ENCODE measurements at places on chromosomes 2 and 18.

DNA sequence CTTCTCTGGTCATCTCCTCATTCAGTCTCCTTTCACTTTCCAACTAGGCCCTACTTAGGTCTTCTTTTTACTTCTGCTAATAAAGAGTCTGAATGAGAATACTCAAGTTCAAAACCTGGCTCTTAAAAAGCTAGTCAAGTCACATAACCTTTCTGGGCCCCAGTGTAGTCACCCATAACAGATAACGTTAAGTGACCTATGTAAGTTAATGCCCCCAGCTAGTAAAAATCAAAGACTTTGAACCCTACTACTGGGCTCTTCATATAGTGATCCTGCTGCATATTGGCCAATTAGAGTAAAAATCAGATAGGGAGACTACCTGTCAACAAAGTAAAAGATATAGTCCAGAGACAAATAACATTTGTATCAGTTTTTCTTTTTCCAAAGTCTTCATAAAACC, 17.7 kb downstream of the ARL5A start:
- DNase-seq, result no peak

GRCh38 chr2:218187296-218188015, 20.7 kb upstream of the CXCR1 start:
- no peak for DNase-seq

- no peak for DNase-seq
Measured at GRCh38 chr2:171794918-171795317, 99.1 kb downstream of the SLC25A12 start.

DNA sequence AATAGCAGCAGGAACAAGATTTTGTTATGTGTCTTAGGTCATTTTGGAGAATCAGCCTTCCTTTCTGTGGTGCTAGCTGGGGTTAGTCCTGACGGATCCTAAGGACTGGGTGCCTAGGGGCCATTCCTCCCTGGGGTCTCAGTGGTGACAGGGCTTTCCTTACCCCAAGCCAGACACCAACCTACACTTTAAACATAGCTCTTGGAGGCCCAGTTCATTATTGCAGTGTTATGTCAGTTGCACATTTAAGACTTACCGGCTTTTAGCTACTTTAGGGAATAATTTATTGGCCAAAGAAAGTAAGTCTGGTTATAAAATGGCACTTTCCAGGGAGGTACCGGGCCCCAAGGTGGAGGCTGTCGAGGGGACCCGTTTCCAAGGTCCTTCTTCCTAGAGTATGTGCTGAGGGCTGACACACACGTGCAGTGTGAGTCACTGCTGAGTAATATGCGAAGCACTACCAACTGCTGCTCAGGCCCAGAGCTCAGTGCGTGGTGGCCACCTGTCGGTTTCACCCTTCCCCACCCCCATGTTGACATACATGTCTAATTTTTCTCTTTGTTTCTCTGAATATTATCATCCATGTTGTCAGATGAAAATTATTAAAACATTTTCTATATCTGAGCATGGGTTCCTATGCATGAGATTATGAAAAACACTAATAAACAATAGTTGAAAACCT, 37.0 kb upstream of the GRHL1 start:
- DNase-seq, result peak; percentile 16

DNA sequence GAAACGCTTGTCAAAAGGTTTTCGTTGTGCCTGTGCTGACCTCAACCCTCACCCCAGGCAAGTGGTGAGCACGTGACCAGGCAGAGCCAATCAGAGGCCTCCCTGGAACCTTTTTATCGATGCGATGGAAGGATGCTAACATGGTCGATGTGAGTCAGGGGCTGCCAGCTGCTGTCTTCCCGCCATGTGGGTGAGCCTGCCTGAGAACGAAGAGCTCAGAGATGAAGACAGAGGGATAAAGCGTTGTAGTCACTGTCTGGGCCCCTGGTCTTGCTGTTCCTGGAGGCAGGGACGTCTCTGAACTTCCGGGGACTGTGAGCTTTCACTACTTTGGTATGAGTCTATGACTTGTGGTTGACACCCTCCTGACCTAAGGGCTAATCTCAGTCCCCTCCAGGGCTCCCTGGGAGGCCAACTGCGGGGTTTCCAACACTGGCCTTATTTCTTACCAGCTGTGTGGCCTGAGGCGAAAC, 18.6 kb downstream of the DNMT3A start:
- peak; percentile 59 for DNase-seq

GRCh38 chr2:190537765-190538164, 3.2 kb upstream of the NEMP2 start:
- DNase-seq, result no peak

DNA sequence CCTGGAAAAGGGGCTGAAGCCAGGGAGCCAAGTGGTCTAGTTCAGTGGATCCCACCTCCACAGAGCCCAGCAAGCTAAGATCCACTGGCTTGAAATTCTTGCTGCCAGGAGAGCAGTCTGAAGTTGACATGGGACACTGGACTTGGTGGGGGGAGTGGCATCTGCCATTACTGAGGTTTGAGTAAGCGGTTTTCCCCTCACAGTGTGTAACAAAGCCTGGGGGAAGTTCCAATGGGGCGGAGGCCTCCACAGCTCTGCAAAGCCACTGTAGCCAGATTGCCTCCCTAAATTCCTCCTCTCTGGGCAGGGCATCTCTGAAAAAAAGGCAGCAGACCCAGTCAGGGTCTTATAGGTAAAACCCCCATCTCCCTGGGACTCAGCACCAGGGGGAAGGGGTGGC, 144.4 kb downstream of the PTPRM start:
- DNase-seq, result no peak

DNA sequence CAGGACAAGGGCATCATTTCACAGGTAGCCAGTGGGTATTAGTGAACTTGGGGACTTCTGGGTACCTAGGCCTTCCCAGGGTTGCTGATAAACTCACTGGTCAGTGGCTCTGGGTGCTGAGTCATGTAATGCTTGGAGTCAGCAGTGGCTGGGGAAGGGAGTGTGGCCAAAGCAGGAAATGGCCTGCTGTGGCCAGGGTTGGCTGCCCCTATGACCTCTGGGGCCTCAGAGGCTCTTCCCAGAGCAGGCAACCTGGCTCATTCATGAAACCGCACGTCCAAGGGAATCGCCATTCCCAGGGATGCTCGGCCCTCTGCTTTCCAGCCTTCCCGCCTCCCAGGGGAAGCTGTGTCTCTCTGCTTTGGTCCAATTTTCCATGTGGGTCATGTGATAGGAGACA, 294.9 kb downstream of the DYSF start:
- DNase-seq, result no peak

DNA sequence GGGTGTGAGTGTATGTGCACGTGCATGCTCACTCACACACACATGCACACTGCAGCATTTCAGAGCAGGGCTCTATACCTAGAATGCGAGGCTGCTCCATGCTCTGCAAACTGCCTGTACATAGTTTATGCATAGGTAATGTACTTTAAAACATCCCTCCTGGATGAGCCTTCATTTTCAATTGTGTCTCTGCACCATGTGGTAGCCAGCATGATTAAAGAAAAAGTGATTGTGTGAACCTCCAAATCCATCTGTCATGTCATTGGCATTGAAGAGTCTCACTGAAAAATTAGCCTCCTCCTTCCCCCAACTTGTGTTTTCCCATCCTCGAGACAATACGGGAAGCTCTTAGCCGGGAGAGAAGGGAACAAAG, 120.9 kb upstream of the SPATS2L start:
- no peak for DNase-seq

DNA sequence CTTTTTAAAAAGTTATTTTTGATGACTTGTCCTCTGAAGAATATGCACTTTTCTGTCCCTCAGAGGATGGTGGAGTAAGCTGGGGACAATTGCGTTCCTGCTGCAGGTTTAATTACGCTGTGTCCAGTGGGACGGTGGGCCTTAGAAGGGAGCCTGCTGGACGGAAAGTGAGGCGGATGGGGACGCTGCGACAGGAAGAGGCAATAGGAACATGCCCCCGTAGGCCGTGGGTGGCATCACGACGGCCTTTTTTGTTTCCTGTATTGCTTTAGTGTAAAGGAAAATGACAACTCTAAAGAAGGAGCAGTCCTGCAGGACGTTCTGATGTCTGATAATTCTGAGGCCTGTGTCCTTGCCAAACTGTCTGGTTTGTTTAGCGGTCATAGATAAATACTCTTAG, 121.6 kb downstream of the NFATC1 start:
- peak; percentile 63 for DNase-seq

DNA sequence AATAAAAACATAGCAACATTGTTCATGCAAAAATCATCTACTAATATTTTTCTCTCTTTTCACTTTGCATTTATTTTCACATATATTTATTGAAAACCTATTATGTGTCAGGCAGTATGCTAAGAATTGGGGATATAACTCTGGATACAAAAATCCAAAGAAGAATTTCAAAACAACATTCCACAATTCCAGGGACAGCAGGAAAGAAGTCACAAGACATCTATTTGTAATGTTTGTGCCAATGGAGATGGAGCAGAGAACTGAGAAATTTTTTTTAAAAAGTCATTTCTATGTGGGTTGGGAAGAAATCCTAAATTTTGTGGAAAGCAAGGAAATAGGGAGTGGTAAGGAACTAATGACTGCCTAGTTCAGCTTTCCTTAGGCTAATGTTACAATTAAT, 128.6 kb upstream of the TLK1 start:
- DNase-seq, result no peak

GRCh38 chr2:204177977-204178522, 241.5 kb downstream of the ICOS start:
- peak; percentile 81 for DNase-seq

GRCh38 chr2:222709191-222709891, 37.9 kb downstream of the MOGAT1 start:
- DNase-seq, result no peak

All from CD4-positive, alpha-beta T cell treated with Interleukin-6 for 4 hours (primary cell).